Adrenal gland (tissue), 19 donors: ENCODE measurements at places on chromosomes 5 and 9. TPM values are rescaled to one million over a fixed set of nuclear protein-coding genes. Genes with fewer than 3 reads are reported as not detected.

- DNase-seq = no peak
- H3K4me3 ChIP-seq = no peak overlapping the region
- no peaks in the 10 kb centered on the region for H3K36me3 ChIP-seq
- H3K27me3 ChIP-seq = no peaks in the 10 kb centered on the region
Measured at GRCh38 chr5:111198281-111198966, 25.8 kb upstream of the CAMK4 start.

DNA sequence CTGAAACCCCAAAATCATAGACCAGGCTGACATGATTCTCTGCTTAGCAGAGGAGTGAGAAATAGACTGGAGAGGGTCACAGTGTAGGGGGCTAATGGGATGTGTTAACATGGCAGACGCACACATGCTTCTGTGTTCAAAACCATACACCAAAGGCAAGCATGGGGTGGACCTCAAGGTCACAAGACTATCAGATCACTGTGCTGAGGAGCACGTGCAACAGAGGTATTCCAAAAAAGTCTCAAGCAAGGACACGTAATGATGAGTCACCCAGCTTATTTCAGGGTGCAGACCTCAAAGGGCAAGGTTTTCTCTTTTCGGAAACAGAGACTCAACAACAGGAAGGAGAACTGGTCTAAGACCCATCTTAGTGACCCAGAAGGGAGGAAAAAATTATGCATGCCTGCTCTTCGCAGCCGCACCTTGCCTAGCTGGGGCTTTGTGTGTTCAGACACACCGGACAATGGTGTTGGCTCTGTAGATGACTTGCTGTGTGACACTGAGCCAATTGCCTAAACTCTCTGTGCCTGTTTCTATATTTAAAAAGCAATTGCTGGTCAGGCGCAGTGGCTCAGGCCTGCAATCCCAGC is 20.3 kb downstream of the WHRN start:
- no peaks in the 10 kb centered on the region for H3K27me3 ChIP-seq
- DNase-seq = peak; percentile 73
- peaks cover 19% of the 10 kb centered on the region for H3K4me1 ChIP-seq

- H3K4me3 ChIP-seq = no peak overlapping the region
- H3K27me3 ChIP-seq = no peaks in the 10 kb centered on the region
- no peaks in the 10 kb centered on the region for H3K4me1 ChIP-seq
Measured at GRCh38 chr9:70975821-70976220, 145.6 kb downstream of the TRPM3 start.

DNA sequence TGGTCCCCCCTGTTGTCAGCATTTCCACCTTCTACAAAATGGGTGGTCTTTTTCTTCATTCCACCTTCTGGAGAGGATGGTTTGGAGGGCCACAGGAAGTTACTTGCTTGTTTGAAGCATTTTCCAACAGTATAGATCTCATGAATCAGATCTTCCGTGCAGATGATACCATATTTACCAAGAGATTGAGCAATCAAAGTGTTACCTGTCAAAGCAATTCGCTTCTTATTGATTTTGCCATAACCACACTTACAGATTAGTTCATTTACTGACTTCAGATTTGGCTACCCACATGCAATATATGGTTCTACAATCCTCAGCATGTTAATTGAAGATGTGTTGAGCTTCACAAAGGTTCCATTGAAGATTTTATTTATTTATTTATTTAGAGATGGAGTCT is 14.0 kb upstream of the TEX48 start:
- H3K27me3 ChIP-seq = no peaks in the 10 kb centered on the region
- no peaks in the 10 kb centered on the region for H3K36me3 ChIP-seq
- H3K27ac ChIP-seq = no peak overlapping the region

DNA sequence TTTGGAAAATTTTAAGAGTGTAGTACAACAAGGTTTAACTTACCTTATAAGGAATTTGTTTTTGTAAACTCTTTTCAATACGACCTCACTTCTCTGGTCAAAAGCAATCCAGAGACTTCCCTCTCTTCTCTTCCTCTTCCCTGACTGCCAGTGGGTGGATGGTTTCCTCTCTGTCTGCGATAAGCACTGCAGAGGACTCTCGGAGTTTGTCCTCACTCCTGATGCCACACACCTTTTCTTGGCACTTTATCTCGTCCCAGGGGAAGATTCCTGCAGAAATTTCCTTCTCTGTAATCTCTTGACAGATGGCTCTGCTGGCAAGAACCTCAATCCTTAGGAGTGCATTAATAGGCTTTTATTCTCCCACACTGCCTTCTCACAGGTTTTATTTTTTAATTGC is 641.6 kb downstream of the NR2F1-AS1 start:
- no peaks in the 10 kb centered on the region for H3K36me3 ChIP-seq
- no peak overlapping the region for H3K4me3 ChIP-seq
- no peaks in the 10 kb centered on the region for H3K4me1 ChIP-seq
- no peak for DNase-seq
- no peak overlapping the region for H3K27ac ChIP-seq
- no peaks in the 10 kb centered on the region for H3K27me3 ChIP-seq

Gene MUSK
- total RNA-seq = 0.06 TPM
